ENCODE measurements at places on chromosomes 3 and 15.

DNA sequence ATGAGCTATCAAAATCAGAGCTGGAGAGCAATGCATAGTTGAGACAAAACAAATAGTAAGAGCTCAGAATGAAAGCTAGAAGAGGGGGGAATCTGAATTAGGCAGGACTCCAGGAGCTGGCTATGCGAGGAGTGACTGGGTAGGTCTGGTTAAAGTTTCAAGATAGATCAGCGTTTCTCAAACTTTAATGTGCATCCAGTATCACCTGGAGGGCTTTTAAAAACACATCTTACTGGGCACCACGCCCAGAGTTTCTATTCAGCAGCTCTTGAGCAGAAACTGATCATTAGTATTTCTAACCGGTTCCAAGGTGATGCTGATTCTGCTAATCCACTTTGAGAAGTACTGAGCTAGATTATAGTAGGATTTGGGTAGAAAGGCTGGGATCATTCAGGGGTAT, 96.2 kb upstream of the ACP3 start:
- no peak for ATAC-seq

GRCh38 chr15:80507131-80507530, 102.9 kb downstream of the ARNT2 start:
- no peak for ATAC-seq

- no peak for ATAC-seq
These were observed 30.4 kb downstream of the FSIP1 start for GRCh38 chr15:39752246-39752645.

- no peak for ATAC-seq
These were observed 499.4 kb downstream of the ROBO1 start for GRCh38 chr3:79268422-79268821.

DNA sequence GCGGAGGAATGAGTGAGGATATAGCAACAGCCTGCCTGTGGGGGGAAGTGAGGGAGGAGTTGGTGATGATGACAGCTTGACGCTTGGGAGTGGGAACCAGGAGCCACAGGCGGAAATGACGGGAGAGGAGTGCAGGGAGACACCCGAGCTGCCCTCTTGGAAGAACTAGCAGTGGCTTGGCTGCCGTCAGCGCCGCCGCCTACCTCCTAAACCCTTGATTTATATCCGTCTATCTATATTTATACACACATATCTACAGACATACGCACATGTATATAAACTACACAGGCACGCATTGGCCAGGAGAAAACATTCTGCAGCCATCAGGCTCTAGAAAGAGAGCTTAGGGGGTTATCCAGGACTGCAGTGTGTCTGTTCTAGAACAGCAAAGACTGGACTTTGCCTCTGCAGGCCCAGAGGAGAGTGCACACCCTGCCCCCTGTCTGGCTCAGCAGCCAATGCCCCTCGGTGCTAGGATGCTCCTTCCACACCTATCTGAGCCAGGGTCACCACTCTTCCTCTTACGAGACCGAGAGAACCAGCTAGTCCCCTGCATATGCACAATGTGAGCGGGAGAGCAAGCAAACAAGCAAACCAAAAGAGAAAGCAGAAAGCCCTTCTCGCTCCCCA, 45.3 kb upstream of the MAGEF1 start:
- no peak for ATAC-seq

DNA sequence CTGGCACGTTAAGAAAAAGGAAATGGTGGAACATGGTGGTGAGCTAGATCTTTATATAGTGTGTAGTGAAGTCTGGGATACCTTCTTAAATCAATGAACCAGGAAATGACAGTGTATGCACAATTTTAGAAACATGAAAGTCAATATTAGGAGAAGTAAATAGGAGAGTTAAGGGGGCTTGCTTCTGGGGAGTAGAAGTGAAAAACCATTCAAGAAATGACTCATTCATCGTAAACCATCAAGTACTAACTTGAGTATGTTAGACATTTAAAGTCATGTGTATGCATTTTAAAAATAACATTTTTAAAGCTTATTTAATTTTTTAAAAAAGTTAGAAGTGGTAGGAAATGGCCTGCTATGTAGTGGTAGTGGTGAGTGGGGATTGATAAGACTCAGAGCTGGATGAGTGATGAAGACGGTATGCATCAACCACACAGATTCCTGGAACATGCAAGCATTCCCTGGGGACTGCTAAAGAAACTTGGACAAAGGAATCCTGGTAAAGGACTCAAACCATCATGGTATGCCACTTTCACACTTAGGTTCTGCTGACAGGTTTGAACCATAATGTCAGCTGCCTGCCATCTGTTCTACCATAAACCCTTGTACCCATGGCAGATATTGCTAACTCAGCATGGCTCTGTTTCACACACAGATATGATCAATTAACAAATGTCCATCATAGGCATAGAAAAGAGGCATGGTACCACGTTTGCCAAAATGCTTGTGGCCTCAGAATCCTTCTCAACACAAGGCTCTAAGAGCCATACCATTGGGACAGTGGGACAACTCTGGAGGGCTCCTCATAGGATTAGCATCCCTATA, 28.9 kb upstream of the MITF start:
- ATAC-seq = no peak

- no peak for ATAC-seq
These were observed 183.3 kb downstream of the TPRG1 start for GRCh38 chr3:189355115-189355480.

- ATAC-seq = no peak
These were observed 19.1 kb upstream of the GLCE start for GRCh38 chr15:69141286-69141701.

DNA sequence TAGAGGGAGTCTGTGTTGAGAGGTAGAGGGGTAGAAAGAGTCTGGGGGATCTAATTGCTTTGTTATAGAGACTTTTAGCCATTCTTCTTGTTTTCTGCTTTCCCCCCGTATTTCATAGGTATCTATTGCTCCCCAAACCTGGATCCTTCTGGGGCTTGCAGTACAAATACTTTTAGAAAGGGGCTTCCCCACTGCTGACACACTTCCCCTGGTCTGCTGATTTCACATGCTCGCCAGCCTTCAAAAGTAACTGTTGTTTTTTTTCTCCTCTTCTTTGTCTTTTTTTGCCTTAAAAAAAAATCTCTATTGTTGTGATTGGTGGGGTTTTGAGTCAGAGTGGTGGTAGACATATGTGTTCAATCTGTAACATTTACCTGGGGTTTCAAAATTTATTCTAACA, 300.6 kb upstream of the AZI2 start:
- no peak for ATAC-seq

GRCh38 chr3:60720736-60721135, 530.5 kb downstream of the FHIT start:
- no peak for ATAC-seq

- no peak for ATAC-seq
These were observed 339.8 kb upstream of the SEMA6D start for GRCh38 chr15:47377465-47377864.

GRCh38 chr15:78621810-78622402, 1.1 kb upstream of the CHRNA3 start:
- no peak for ATAC-seq

DNA sequence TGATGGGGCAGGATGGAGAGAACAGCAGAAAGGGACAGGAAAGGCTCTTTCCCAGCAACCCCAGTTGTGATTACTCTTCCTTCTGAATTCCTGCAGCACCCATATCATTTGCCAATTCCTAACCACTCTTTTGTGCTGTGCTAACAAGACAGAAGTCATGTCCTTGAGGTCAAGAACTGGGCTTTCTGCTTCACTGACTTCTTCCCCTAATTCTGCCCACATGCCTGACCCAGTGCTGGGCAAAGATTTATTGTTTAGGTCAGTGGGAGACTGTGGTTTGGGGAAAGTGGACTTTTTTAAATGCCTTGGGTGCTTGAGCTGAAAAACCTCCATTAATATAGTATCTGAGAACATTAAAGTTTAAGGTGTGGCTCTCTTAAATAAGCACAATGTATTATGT, 4.2 kb upstream of the EFCAB12 start:
- no peak for ATAC-seq
